ENCODE measurements at places on chromosomes 6 and 20.

DNA sequence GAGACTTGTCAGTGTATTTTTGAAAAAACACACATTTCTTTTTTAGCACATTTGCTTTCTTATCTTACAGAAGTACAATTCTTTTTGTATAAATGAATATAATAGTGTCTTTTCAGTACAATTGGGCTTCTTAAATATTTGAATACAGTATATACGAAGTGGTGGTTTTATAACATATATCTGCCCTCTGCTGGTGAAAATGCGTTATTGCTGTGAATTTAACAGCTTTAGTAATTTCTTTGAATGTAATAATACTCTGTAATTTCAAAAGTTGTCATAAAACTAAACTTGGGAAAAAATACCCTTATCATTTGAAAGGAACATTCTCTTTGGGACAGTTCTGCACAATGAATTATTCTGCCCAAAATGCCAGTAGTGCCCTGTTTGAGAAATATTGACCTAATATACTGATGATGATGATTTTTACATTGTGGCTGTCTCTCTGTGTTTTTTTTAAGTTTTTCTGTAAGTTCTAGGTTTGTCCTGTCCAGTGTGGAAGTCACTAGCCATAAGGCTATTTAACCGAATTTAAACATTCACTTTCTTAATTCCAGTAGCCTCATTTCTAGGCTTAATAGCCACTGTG, 19.0 kb downstream of the SMAP1 start:
- no peak for DNase-seq

GRCh38 chr6:70371454-70372105, 41.7 kb upstream of the FAM135A start:
- peak; percentile 45 for DNase-seq

GRCh38 chr6:133774356-133774755, 114.6 kb upstream of the TCF21 start:
- DNase-seq: no peak

DNA sequence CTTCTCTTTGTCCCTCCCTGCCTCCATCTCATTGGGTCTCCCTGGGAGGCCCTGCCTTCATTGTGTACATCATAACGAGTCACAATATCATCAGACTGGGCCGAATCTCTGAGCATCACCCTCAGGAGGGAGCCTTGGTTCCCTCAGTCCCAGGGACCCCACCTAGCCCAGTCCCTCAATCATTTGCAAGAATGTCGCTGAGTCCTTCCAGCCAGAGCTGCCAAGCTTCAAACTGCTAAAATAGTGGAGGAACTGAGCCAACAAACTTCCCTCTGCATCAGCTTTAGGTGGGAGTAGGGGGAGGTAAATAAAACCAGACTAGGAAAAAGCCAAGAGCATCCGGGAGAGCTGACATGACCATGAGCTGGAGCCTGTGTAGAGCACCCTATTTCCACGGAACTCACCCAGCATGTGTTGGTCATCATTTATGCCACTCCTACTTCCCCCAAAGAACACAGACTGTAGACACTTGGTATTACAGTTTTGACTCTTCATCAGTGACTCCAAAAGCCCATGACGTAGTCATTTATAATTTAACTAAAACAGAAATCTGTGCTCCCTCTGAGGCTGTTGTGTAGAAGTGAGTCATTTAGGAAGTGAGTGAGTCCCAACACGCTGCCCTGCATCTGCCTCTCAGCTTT, 28.8 kb upstream of the IL17A start:
- no peak for DNase-seq

DNA sequence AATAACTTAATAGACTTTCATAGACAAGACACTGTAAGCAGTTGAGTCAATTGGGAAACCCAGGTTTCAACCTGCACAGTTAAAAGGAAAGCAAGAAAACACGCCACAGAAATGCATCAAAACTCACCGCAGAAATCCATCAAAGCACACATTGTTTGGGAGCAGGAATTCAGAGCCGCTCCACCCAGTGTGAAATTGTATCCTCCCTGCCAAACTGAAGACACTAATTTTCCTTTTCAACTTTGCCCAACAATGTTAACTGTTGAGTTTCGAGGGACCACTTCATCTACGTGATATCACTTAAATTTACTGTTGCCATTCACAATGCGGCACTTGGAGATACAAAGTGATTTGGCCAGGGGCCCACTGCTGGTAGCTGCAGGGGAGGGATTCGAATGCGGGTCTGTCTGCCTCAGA, 92.7 kb downstream of the DACT2 start:
- no peak for DNase-seq

GRCh38 chr20:52340036-52340634, 148.6 kb upstream of the ZFP64 start:
- no peak for DNase-seq

GRCh38 chr6:95489185-95489863, 88.0 kb upstream of the MANEA start:
- DNase-seq: no peak

DNA sequence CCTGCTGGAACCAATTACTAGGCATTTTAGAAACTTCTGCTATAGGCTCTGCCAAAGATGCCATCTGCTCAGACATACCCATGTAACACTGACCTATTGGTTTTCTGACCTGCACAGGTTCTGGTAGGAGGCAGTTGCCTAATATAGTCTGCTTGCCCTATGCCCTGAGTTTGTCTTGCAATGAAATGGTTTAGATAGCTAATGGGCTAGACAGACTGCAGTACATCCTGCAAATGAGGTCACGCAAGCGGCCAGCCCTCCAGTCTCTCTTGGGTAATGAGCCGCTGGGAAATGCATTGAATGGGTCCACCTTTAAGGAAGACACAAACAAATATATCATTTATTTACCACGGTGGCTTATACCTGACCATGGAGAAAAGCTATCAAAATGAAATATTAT, 90.6 kb upstream of the B3GAT2 start:
- DNase-seq: no peak

DNA sequence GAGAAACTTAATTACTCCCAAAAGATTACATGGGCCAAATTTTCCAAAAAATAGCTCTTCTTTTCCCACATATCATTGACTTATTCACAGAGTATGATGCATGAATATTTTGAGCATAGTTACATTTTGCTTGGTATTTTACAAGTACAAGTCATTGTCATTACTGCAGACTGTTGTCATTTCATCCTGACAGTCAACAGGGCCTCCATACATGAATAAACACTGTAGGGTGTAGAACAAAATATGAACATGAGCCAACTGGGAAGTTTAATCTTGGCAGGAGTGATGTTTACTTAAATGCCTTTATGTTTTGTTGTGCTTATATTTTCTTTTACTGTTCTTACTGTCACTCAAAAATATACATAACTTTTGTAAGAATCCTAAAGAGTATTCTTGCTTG, 340.7 kb downstream of the ADGRB3 start:
- DNase-seq: no peak

DNA sequence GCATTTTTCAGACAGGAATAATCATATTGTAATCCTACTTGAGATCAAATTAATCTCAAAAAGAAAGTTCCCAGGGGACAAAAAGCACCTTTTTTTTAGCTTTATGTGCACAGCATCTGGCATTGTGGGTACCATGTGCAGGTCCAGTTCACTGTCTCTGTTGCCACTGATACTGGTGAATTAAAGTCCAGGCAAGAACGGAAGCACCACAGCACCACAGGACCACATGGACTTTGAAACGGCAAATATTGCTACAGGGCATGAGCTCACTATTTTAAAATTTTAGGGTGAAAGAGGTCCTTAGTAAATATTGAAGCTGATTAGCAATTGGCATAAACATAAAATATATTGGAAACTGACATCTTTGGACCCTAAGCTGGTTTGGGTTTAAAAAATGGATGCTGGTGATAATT, 709.0 kb downstream of the EPM2A start:
- DNase-seq: no peak

DNA sequence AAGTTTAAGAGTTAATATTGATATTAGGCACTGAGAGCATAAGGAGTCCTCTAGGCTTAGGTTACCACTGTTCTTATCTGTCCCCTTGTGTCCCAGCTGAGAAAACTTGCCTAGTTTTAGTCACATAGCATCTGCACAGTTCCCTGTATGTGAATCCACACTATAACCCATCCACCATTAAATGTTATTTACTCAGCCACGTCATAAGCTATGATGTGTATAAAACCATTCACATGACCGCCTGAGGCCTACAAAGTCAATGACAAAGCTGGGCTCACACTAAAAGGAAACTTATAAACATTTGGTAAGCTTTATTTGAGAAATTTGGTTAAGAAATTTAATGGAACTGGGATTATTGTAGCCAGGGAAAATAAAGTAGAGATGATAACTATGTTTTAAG, 59.2 kb upstream of the TFAP2D start:
- no peak for DNase-seq

GRCh38 chr6:127886603-127887002, 14.3 kb downstream of the THEMIS start:
- no peak for DNase-seq

- no peak for DNase-seq
Measured at GRCh38 chr6:131129689-131130553, 5.3 kb upstream of the AKAP7 start.
